Endodermal cell (in vitro differentiated cells): ENCODE measurements at places on chromosomes 1 and 21. TPM values are rescaled to one million over a fixed set of nuclear protein-coding genes. Genes with fewer than 3 reads are reported as not detected.
A peak's percentile ranks its signal among the peaks of the same experiment; 100 is the strongest.

Gene KMO
- not detected in 3 replicates for total RNA-seq

DNA sequence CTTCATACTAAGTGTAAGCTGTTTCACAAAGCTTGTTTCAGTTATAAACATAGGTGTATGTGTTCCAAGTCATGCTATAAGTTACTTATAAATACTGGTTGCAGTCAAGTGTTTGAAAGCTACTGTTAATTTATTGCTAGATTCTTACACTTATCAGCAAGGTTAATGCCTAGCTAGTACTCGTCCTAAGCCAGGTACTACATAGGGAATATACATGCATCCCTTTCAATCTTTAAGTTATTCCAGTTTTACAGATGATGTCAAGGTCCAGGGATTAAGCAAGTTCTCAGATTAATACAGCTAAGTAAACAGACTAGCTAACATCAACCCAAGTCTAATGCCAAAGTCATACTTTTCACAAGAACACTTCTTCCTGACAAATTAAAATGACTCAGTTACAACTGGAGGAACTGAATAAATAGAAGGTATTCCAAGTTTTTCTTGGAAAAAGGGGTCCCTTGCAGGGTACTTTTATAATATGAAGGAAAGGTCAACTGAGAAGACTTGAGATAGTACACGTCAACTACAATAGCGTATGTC lies 652.2 kb upstream of the USP24 start:
- no peak for DNase-seq

DNA sequence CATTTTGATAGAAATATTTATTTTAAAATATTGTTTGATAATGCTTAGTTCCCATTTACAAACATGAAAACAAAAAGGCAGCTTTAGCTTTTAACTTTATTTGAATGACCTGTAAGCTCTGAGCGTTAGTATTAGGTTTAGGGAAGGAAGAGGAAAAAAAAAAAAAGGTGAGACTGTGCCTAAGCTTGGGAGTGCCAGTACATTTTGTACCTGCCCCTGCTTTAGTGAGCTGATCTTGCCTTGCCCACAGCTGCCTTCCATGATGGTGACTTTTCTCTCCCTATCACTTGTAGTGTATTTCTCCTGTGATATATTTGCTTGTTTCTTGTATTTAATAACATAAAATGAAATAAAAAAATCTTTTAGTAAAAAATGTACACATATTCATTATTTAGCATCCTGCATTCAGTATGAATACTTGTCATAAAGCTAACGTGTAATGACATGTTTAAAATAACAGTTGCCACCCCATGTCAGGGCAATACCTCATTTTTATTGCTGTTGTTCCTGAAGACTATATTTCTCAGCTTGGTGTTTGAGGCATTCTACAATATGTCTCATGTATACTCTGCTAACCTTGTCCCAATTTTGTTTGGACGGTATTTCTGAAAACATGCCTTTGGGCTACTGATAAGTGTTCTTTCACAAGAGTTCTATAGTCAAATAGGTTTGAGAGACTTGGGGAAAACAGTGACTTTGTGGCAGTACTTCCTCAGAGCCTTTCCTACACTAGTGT lies 76.3 kb downstream of the NEK7 start:
- DNase-seq: no peak

GRCh38 chr21:32351428-32351827 lies 41.4 kb downstream of the URB1 start:
- no peak for DNase-seq

DNA sequence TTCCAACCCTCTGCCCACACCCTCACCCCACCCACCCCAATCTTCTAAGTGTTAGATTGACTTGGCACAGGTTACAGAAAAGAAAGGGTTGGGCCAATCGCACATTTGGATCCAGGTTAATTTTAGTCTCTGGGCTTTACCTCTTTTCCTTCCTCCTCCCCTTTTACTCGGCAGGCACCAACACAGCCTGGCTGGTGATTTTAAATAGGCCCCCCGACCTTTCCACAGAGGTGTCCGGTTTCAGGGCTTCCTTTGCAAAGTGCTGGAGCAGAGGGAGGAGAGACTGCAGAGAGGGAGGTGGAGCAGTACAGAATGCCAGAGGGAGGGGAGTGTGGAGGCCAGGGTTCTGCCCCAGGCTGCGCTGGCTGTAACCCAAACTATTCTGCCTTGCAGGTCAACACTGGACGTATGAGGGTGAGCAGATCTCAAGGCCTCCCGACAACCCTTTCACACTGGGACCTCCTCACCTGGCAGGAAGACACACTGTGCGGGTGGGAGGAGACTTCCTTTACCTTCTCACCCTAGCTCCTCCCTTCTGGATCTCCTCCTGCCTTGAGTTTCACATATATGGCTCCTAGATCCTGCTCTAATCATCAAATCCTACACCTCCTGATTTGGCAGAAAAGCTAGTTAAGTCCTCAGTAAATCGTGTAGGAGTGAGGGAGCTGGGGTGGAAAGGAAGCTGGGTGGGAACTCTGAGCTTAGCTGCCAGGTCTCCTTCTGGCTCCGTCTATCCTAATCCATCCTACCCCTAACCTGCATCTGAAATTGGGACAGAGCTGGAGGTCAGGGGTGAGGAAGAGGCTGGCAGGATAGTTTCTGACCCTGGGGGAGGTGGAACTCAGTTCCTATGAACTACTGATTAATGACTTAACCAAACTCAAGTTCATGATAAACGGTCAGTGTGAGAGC lies 2.4 kb downstream of the CA14 start:
- DNase-seq: peak; percentile 92

DNA sequence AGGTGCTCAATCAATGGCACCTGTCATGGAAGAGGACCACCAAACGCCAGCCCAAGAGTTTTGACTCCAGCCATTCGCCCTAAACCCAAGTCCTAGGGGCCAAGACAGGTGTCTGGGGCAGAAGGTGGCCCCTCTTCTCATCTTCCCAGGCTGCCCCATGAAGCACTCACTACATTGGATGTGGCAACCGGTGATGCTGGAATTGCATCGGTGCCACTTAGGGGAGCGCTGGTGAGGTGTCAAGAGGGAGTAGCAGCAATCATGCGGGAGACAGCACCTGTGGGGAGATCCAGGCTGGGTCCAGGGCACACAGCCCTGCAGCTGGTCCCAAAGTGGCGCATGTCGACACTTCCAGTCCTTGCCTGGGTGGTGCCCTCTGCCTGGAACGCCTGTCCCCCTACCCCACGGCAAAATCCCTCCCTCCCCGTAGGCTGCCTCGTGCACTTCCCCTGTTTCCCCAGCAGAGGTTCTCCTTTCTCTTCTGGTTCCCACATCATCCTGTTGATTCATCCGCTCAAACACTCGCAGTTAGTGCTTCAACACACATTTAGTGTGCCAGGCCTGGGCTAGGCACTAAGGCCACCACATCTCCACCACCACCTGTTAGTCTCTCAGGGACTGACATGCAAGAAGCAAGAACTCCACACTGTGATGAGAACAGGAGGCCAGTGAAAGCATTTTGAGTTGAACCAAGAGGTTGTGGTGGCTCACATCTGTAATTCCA lies 18.5 kb downstream of the PLA2G2D start:
- peak; percentile 87 for DNase-seq
